ENCODE measurements at places on chromosomes 13 and 19.
A peak's percentile ranks its signal among the peaks of the same experiment; 100 is the strongest.

GRCh38 chr19:10105509-10106099 lies 558 bp upstream of the PPAN start:
- no peaks in the 10 kb centered on the region for H3K4me1 ChIP-seq
- H3K36me3 ChIP-seq = peaks cover 25% of the 10 kb centered on the region
- H3K27ac ChIP-seq = no peak overlapping the region
- H3K4me3 ChIP-seq = no peak overlapping the region

- no peak for DNase-seq
- no peaks in the 10 kb centered on the region for H3K36me3 ChIP-seq
- H3K4me1 ChIP-seq = no peaks in the 10 kb centered on the region
- no peak overlapping the region for H3K27ac ChIP-seq
These were observed 6.8 kb upstream of the MBNL2 start for GRCh38 chr13:97215325-97215724.

DNA sequence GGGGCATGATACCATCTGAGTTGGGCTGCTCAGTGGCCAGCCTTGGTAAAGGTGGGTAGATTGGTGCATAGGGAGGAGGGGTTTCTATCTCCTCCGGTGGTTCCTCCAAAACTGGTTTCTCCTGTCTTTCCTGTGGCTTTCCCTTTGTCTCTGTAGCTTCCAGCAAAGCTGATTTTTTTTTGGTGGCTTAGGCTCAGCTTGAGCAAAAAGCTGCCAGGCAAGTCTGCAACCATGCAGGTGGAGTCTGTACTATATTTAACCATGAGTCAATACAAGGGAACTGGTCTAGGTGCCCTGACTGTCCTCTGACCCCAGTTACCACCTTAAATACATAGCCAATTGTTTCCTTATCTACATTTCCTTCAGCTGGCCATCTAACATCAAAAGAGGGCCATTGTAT lies 64.0 kb upstream of the ZNF681 start:
- DNase-seq = no peak
- H3K27ac ChIP-seq = no peak overlapping the region
- H3K4me1 ChIP-seq = no peaks in the 10 kb centered on the region
- no peaks in the 10 kb centered on the region for H3K36me3 ChIP-seq
- H3K27me3 ChIP-seq = no peaks in the 10 kb centered on the region
- H3K4me3 ChIP-seq = no peak overlapping the region

DNA sequence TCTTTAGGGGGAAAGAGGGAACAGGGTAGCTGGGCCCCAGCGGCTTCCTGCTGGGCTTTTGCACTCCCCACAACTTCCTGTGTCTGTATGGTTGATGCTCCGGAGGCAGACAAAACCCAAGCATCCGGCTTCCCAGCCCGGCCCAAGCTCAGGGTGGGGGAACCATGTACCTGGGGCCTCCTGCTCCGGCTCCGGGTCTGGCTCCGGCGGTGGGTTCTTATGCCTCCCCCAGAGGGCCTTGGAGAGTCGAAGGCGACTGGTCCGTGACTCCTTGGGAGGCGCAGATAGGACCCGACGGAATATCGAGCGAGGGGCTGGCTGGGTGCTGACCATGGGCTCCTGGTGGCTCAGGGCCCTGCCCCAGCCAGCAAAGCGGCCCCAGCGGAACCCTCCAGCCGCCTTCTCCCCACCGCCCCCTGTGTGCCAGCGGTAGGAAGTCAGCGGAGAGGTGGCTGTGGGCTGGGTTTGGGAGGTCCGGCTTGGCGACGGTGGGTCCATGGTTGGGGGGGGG lies 428 bp downstream of the RASAL3 start:
- no peaks in the 10 kb centered on the region for H3K4me1 ChIP-seq
- no peak overlapping the region for H3K27ac ChIP-seq
- DNase-seq = no peak
- no peaks in the 10 kb centered on the region for H3K27me3 ChIP-seq

DNA sequence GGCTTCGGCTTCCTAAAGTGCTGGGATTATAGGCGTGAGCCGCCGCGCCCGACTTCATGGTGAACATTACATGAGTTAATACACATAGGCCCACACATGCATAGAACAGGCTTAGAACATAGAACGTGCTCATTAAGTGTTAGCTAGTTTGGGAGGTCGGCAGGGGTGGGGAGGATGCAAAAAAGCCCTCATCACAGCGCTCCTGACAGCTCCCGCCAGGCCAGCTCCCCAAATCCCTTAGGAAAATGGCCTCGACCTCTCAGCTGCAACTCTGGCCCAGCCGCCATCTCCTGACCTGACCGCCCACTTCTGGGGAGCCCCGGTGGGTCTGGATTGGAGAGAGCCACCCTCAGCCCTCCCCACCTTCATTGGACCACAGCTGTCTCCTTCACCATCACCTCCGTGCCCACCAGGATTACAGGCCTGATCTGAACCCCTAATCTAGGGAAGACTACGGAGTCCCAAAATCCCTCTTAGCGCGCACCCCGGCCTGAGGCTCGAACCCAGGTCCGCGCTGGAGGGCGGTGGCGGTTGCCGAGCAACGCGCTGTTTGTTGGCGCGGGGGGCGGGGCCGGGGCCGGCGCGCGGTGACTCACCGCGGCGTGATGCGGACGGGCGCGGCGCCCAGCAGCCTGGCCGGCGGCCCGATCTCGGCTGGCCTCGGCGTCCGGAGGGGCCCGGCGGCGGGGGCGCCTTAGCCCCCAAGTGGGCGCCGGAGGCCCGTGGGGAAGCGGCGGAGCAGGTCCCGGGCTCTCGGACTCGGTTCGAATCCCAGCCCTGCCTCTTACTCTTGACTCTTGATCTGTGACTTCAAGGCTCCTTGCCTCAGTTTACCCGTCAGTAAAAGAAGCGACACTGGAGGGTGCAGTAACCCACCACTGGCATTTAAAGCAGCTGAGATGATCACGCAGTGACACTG lies 26.7 kb upstream of the NANOS3 start:
- H3K27ac ChIP-seq = peak overlapping the region; percentile 98
- H3K4me1 ChIP-seq = peaks cover 41% of the 10 kb centered on the region
- no peaks in the 10 kb centered on the region for H3K27me3 ChIP-seq

DNA sequence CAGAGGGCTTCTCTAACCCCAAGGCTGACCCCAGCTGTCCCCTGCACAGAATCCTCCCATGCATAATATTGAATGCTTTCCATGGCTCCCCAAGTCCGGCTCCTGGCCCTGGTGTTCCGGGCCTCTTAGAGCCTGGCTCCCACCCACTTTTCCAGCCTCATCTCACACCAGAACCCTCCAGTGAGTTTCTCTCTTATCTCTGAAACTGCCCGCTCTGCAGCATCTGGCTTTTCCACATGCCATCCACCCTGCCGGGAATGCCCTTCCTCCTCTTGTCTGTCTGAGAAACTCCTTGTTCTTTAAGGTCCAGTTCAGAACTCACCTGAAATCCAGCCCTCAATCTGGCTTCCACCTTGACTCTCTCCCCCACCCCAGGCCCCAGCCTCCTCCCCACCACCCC lies 6.8 kb downstream of the SYNGR4 start:
- H3K4me3 ChIP-seq = no peak overlapping the region
- no peaks in the 10 kb centered on the region for H3K36me3 ChIP-seq
- no peaks in the 10 kb centered on the region for H3K27me3 ChIP-seq
- H3K27ac ChIP-seq = no peak overlapping the region

DNA sequence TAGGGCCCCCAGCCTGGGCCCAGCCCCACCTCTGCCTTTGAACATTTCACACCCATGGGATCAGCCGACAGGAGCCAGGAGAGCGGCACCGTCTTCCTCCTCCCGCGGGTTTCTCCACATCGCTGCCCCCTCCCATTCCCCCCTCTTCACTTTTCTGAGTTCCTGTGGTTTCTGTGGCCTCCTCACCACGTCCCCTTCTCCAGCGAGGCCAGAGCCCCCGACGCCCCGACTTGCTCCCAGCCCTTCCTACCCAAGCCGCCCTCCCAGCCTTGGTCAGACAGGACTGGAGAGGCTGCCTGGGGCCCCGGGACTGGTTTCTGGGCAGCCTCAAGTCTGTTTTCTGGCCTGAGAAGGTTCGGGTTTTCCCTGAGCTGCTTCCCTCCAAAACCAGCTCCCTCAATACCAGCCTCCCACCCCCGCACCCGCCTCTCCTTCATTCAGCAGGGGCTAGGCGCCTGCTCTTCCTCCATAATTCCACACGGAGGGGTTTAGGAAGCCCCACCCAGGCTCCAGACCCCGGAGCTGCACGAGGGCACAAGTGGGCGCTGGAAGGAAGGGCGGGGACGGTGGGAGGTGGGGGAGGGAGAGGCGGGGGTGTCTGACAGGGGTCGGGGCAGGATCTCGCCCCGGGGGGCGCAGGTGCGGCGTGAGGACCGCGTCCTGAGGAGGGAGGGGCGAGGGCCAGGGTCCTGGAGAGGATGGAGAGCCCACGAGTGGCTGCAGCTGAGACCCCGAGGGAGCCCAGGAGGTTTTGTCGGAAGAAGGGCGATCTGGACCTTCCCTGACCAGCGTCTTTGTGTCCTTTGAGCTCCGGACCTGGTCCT lies 4.0 kb upstream of the SIGLEC10 start:
- DNase-seq = no peak
- H3K4me1 ChIP-seq = no peaks in the 10 kb centered on the region
- no peaks in the 10 kb centered on the region for H3K27me3 ChIP-seq
- no peak overlapping the region for H3K27ac ChIP-seq
